ENCODE measurements at places on chromosomes 5 and 9.
A peak's percentile ranks its signal among the peaks of the same experiment; 100 is the strongest.

GRCh38 chr9:16321461-16322119 lies 548.9 kb downstream of the BNC2 start:
- DNase-seq: no peak

DNA sequence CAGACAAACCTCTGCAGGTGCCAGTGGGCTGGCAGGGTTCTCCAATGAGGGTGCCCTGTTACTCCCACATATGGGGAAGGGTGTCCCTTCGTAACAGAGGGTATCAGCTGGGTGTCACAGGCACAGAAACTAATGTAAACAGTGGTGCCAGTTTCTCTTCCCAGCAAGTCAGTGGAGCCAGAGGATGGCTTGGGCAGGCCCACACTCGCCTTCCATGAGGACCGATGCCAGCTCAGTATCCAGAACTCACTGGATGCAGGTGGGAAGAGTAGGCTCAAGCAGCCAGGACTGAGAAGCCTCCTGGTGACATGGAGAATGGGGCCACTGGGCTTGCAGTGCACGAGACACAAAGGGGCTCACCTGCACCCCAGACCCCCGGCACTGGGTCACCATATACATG lies 30.4 kb downstream of the FSTL4 start:
- DNase-seq: no peak

DNA sequence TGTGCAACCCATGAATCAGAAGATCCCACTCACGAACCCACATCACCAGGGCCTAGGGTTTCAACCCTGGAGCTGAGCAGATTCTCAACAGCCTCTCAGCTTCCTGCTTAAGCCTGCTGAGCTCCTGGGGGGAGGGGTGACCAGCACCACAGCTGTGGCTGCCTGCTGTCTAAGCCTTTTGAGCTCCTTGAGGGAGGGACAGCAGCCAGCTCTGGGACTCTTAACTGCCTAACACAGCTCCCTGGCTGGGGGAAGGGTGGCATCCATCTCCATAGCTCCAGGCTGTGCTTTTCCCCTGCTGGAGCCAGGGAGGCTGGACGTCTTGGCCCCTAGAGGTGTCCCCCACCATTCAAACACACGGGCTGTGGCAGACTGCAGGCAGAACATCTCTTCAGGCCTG lies 250.3 kb downstream of the DMAC1 start:
- DNase-seq: no peak

DNA sequence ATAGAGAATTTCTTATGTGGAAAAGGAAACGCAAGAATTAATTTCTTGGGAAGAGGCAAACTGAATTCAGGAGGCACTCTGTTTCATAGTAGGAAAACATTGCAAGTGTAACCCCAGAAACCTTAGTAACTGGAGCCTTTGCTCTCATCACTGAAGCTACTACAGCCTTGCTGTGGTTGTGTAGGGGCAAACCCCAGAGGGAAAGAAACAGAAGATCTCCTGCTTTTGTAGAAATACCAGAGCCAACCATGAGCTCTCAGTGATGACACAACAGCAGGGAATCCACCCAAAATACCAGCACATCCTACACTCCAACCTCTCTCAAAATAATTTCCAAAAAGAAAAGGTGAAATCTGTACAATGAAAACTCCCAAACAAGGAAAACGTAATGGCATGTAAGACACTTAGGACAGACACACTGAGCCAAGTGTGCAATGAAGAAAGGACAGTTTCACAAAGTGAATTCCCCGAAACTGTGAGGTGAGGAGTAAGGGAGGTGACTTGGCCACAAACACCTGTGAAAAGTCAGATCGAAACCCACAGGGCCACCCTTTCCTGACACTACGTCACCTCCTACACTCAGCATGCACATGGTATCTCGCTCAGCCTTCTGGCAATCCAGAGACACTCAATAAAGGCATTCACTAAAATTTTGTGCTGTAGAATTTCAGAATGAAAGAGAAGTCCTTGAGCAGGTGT lies 8.5 kb upstream of the ACSL6 start:
- DNase-seq: no peak

DNA sequence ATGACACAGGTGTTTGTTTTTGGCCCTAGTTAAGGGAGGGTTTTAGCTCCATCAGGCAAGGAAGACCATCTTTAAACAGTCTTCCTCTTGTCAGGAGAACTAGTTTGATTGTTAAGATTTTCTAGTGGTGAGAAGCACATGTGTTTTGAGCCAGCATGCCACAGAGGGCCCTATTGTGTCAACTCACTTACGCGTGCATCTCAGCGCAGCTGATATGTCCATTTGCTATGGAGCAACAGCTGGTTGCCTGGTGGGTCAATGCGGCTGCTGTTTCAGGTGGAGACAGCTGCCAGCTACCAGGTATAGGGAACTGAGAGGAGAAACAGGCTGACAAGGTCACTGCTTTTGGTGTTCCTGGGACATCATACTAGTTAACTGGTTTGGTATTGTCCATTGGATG lies 100.5 kb upstream of the PRRC1 start:
- DNase-seq: no peak

DNA sequence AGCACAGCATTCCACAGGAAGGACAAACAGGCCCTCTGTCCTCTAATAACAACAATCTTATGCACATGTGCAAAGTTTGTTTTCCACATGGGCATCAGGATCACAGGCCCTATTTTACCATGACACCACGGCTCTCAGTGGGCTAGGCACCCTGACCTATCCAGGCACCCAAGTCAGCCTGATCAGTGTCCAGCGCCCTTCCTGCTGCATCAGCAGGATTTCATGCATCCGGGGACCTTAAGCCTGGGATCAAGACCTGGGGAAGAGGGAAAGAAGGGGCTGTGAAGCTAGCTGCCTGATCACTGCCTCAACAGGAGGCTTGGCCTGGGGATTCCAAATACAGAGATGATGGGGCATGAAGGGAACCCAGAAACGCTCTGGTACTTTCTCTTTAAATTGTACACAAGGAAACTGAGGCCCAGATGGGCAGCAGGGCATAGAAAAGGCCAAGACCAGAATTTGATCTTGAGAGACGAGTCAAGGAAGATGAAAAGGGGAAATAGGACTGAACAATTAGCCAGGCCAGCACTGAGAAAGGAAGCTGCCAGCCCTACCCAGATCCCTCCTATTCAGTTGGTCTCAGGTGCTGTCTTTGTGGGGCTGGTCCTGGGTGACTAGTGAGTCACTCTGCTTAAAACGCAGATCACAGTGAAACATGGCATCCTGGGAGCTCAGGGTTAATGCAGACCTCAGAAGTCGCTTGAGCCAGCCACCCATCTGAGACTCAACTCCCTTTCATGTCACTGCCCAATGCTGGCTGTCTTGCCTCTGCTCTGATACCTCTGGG lies 57.9 kb downstream of the SHB start:
- no peak for DNase-seq

DNA sequence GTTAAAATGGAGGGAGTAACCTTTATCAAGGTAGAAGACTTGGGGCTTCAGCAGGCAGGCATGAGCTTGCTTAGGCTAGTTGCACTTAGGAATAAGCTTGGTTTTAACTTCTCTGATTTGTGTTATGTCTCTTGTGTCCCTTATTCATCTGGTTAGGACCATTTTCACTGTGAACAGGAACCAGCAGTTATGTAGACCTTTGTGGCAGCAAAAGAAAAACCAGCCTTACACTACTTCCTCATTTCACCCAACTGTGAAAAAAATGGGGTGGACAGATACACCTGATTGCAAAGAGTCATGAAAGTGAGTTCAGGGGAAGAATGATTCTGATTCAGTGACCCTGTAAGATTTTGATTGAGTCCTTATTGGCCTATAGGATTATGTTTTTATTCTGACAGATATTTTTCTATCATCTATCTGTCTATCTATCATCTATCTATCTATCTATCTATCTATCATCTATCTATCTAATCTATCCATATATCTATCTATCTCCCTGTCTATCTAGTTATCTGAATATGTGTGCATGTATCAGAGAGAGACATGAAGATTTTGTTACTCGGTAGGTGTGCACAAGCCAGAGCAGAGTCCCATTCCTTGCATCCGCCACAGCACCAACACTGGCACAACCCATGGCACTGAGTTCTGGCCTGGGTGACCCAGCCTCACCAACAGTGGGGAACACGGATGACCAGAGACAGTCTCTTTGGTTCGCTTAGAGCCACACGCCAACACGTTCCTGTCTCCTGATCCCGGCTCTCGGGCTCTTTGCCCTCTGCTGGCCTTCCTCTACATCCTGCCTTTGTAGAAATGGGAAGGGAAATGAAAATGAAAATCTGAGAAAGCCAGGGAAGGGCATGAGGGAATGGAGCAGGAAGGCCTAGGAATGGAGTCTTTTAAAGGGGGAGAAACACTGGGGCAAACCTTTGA lies 1.3 kb upstream of the ZNF366 start:
- no peak for DNase-seq

- DNase-seq: no peak
Observed at GRCh38 chr5:176579323-176579722, 30.2 kb downstream of the CDHR2 start.

DNA sequence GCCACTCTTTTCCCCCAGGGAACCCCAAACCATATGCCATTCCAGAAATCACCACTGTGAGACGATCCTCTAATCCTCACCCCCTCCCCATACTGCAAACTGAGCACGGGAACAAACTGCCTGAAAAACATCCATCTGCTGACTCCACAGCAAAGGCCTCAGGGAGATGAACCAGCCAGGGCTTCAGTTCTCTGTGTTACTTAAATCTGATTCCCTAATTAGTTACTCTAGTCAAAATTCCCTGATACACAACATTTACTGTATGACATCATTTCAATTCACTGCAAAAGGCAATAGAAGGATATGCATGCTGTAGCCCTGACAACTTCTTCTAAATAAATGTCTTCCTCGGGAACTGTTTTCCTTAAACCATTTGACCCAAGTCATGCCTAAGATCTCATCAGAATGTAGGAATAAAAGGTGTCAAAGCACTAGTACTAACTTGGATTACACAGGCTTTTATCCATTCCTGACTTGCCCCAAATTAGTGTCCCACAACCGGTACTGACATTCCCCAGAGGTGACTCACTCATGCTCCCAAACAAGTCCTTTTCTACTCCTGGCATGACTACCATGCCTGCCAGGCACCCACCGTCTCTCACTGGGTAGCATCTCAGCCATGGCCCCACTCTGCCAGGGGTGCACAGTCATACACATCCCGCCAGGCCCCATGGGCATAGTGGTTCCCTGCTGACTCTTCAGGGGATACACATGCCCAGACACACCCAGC lies 35.0 kb downstream of the MTX3 start:
- DNase-seq: peak; percentile 24

GRCh38 chr5:72107131-72107900 lies at the start of gene MAP1B:
MAP1B (plus strand) TSS chr5:72107475; CDS start chr5:72107532, 57 bp downstream.
- no peak for DNase-seq

- DNase-seq: no peak
Observed at GRCh38 chr9:75504721-75505120, 385.8 kb upstream of the PCSK5 start.

GRCh38 chr5:132495667-132496190 lies 5.2 kb upstream of the IRF1 start:
- DNase-seq: peak; percentile 89

DNA sequence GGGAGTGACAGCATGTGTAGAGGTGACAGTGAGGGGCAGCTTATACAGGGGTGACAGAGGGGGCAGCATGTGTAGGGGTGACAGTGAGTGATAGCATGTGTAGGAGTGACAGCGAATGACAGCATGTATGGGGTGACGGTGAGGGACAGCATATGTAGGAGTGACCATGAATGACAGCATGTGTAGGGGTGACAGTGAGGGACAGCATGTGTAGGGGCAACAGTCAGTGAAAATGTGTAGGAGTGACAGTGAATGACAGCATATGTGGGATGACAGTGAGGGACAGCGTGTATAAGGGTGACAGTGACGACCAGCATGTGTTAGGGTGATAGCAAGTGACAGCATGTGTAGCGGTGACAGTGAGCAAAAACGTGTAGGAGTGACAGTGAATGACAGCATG lies 9.4 kb upstream of the GAPT start:
- DNase-seq: no peak

- no peak for DNase-seq
Observed at GRCh38 chr9:132797861-132798659, 80.0 kb downstream of the AK8 start.

DNA sequence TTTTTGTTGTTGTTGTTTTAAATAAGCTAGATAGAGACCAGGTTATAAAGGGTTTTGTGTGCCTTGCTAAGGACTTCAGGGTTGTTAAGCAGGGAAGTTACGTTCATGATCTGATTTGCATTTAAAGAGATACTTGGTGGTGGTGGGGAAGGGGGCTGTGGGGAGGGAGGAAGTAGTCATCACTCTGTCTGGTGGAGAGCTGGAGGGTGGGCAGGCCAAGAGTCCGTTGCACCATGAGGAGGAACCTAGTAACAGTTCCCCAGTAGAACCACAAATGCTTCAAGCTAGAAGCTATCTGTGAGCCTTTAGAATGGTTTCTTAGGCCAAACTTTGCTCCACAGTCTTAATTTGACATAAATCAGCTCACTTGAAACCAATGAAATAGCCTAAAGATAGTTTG lies 18.7 kb upstream of the ROPN1L start:
- DNase-seq: no peak

DNA sequence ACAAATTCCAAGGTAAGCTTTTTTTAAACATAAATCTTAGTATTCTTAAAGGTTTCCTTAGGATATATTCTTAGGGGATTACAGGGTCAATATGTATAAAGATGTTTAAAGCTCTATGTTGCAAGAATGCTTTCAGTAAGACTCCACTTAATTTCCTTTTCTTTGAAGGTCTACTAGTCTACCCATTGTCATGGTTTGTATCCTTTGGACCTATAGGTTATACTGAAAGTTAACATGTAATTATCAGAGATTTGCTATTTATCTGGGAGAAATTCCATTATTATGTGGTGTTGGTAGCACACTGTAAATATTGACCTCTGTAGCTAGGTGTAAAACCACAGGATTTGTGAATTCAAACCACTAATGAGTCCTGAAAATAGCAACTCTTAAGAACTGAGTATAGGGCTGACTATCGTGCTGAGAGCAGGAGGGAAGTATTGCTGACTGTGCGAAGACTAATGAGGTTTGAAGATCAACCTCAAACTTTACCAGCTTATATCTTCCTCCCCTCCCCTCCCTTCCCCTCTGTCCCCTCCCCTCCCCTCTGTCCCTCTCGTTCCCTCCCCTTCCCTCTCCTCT lies 85.6 kb downstream of the GADD45G start:
- no peak for DNase-seq

- DNase-seq: no peak
Observed at GRCh38 chr5:113380807-113381326, 53.9 kb downstream of the TSSK1B start.

- DNase-seq: no peak
Observed at GRCh38 chr5:5141625-5142525, 1.7 kb downstream of the ADAMTS16 start.

- DNase-seq: no peak
Observed at GRCh38 chr5:36733183-36733582, 126.8 kb downstream of the SLC1A3 start.

DNA sequence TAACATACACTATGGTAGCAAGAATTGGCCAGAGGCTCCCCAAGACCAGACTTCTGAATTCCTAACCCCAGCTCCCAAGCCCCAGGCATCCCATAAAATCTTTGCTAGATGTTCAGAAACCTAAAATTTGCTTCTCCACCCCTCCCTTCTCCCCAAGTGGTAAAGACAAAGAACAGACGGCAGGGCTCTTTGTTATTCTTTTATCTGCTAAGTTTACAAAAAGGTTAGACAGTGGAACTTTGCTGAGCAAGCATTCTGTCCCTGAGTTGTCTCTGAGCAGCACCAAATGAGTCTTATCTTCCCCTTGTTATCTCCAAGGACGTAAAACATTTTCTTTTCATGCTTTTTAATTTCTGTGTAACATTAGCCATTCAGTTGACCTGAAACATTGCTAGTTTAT lies 30.2 kb downstream of the TJP2 start:
- no peak for DNase-seq

- DNase-seq: no peak
Observed at GRCh38 chr5:175866377-175866907, 4.9 kb upstream of the CPLX2 start.
